ENCODE measurements at places on chromosomes 3 and 15. TPM values are rescaled to one million over a fixed set of nuclear protein-coding genes. Genes with fewer than 3 reads are reported as not detected.

GRCh38 chr15:99050328-99050980, 42.9 kb upstream of the PGPEP1L start:
- no peak for DNase-seq

- no peak for DNase-seq
These were observed 14.6 kb downstream of the SLITRK3 start for GRCh38 chr3:165181556-165181955.

DNA sequence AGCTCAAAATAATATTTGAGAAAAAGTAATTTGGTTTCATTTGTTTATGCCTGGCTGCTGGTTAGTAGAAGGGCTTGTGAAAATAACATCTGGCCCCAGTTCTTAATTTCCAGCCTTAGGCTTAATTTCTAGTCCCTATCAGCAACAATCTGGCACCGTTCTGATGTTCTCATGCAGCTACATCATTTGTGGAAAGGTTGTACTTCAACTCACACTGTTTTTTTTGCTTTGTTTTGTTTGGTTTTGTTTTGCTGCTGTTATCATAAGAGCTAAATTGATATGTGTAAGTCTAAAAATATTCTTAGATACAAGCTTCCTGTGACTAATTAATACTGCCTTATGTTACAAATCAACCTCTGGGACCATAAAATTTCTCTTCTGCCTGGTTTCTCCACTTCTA, 8.9 kb downstream of the CPA3 start:
- no peak for DNase-seq

GRCh38 chr15:74179101-74179841, 5.8 kb downstream of the ISLR start:
- peak; percentile 70 for DNase-seq

DNA sequence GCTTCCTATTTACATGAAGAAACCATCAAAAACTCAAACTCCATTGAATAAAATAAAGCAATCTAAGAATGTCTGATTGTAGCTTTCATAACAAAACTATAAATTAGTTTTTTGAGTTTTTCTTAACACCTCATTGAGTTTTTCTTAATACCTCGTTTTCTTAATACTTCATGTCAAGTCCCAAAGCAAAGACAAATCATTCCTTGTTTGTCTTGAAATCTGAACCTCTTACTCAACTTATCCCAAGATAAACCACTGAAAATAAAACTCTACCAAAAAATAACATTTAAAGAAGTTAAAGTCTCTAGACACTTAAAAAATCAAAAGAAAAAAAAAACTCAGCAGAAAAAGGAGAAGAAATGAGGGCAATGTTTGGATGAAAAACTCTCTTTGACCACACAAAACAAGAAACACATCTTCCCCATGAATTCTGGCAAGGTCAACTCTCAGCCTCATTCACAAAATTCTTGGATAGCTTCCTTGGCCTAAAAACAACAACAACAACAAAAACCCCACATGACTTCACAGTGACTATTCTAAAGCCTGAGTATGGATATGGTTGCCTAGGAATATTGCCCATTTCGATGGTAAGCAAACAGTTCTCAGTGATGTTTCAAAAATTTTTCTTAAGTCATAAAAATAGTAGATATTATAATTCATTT, 38.2 kb downstream of the TMCC1 start:
- DNase-seq = no peak

GRCh38 chr15:24008476-24008875, 321.4 kb upstream of the NDN start:
- DNase-seq = no peak

DNA sequence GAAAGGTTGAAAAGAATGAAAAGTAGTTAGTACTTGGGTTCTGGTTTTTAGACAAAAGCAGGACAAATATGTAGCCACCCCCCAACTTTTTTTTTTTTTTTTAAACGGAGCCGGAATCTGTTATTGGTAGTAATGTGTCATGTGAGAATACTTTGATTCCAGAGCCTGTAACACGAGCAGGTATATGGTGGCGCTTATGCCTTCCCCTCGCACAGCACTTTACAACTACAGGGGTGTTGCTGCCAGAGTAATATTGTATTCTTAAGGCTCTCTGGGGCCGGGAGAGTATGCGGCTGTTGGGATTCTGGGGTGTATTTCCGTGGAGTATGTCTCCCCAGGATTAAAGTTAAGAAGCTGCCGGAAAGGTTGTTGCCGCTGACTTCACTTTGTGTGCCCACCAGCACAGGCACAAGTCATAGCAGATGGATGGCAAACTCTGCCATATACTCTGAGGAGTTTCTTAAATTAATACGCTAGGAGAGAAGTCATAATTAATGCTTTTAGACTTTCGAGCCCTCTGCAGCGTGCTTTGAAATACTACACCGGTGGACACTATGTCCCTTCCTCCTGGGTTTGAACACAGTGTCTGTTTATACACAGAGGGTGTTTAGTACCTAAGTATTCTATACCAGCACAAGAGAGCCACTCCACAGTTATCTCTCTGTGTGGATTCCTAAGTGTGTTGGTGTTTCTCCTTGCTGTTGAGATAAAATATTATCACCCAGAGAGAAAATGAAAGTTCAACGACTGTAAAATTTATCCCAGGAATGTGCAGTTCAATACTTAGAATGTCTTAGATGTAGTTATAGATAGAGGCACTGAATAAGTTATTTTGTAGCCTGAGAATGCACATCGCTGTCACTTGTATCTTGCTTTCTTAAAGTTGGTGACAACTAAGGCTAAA, 1.4 kb downstream of the MBNL1 start:
- no peak for DNase-seq

DNA sequence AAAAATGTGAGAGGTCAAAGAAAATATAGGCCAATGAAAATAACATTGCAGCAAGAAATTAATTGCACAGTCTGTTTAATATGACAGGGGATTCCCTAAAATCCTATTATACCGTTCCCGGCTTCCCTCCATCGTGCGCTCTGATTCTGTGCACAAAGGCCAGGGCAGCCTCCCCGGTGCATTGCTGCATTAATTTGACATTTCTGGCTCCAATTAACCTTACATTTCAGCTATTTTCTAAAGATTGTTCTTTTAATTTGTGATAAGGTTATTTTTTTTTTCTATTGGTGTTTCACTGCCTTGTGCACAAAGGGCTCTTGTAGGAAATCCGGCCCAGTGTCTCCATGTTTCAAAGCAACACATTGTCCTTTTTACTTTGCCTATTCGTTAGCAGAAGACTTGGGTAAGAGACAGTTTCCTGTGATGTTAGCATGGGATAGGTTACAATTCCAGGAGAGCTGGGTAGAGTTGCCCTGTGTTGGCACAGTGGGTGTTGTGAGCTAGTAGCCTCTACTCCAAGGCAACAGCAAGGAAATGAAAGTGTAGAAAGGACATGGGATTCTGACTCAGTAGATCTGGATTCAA, 257.3 kb upstream of the IGF1R start:
- no peak for DNase-seq

DNA sequence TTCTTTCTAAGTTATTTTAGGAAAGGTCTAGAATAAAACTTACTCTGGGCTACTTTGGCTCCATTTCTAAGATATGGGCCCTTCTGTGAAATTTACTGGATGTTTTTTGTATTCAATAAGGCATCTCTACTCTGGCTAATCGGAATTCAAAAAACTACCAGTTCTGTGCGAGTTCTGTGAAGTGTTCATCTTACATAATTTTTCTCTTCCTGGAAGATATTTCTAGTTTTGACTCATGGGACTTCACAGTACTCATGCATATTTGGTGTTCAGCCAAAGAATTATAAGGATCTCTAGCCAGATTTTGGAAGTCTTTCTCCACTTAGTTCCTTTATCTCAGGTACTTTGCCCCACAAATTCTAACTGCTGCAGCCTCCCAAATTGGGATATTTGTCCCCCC, 46.4 kb upstream of the MBNL1 start:
- peak; percentile 30 for DNase-seq

- DNase-seq = no peak
These were observed 7.7 kb upstream of the DIS3L start for GRCh38 chr15:66285533-66286280.

- no peak for DNase-seq
These were observed 7.3 kb downstream of the RCCD1 start for GRCh38 chr15:90962021-90962420.

DNA sequence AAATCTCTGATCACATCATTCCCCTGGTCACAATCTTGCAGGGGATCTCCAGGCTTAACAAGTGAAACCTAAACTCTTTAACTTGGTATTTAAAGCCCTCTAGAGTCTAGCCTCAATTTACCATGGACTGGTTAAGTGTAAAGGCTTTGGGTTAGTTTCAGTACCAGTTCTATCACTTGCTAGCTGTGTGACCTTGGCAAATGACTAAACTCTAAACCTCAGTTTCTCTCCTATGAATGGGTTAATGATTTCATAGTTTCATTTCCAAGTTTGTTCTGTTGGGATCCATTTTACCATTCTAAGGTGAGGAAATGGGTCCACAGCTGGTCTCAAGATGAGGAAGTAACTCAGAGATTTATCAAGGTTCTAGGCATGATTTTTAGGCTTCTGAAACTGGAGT, 38.8 kb upstream of the TIMP4 start:
- no peak for DNase-seq

DNA sequence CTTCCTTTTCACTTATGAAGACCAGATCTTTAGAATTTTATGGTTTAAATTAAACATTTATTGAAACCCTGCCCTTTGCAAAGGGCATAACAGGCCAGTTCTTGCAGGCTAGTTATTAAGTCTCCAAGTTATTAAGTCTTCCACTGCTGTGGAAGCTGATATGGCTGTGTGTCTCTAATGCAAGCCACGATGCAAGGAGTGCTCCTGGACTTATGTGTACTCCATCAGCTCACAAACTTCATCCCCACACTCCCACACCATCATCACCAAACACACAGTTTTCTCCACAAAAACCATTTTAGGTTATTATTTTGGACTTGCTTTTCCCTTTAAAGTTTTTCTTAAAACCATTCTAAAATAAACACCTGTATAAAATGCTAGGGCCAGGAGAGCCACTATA, 62.4 kb downstream of the ZIC4 start:
- DNase-seq = no peak

DNA sequence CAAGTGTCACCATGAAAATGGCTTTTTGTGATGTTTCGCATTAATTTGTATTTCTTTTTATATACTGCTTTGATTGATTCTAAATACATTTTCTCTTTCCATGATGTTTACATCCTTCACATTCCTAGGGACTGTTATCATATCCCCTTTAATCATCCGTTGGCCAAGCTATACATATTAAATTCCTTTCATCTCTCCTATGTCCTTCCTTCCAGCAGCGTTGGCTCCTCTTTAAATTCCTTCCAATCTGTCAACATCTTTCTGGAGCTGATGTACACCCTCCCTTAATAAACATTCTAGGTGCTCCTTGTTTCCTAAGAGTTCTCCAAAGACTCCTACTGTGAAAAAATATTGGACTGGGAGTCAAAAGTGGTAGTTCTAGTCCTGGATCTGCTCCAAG, 87.8 kb downstream of the IGF2BP2 start:
- no peak for DNase-seq

Gene NPTN
- total RNA-seq = 106 TPM

Gene PRRT3
- total RNA-seq = 4.1 TPM

Gene PLCB2
- total RNA-seq = 4.1 TPM

Gene PLAAT1
- 18.3 TPM for total RNA-seq

Gene NANOGP8
- total RNA-seq = not detected

Gene PLSCR2
- total RNA-seq = not detected
